ENCODE measurements at places on chromosomes 11 and 22.

DNA sequence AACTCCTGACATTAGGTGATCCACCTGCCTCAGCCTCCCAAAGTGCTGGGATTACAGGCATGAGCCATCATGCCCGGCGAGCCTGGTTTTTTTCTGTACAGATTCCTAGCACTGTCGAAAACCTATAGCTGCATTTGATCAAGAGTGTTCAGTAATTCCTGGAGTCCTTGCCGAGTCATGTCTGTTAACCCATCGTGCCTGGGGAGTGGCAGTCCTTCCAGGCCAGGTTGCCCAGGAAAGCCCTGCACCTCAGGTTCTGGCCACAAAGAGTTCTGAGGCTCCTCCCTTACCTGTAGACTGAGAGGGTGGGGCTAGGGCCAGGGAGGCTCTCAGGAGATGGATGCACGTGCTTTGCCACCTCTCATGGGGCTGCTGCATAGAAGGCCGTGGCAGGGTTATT lies 17.0 kb downstream of the YDJC start:
- no peak for DNase-seq

DNA sequence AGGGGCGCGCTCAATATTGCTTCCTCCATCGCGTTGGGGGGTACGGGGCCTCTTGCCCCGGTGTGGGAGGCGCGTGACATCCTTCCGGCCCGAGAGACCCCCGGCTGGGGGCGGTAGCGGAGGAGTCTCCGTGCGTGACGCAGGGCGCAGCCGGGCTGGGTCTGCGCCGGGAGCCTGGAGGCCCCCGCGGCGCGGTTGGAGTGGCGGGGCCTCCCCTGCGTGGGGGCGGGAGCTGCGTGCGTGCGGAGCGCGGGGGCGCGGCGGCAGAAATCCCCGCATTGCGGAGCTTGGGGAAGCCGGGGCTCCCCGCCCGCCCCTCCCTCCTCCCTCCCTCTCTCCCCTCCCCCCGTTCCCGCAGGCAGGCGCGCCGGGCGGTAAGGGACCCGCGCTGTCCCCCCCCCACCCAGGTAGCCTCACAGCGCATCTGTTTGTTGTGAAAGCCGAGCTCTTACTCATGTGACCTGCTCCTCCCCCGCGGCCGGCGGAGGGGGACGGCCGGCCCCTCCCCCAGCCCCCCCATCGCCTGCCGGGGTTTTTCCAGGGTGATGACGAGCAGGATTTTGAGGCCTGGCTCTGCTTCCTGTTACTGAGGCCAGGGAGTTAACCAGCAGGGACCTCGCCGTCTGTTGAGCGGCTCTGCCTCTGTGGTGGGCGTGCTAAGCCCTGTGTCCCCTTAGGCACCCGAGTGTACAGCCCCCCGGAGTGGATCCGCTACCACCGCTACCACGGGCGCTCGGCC lies 1.6 kb downstream of the PIM3 start:
- DNase-seq: peak; percentile 91

GRCh38 chr11:82082976-82083375 lies 650.7 kb downstream of the FAM181B start:
- DNase-seq: no peak

DNA sequence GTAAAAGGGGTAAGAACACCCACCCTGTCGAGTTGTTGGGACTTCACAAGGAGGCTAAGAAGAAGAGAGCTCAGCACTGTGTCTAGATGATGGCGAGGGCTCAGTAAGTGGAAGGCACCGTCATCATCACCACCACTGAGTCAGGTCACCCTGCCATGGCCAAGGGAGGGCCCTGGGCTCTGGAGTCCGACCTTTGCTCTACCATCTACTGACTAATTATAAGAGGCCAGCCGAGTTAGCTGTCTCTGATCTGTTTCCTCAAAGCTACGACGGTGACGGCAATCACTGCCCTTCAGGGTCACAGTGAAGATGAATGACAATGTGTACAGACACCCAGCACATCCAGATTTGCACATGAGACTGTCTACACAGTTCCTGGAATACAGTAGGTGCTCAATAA lies 29.3 kb downstream of the KIAA0930 start:
- DNase-seq: no peak

- DNase-seq: no peak
Measured at GRCh38 chr11:131109257-131109656, 193.0 kb upstream of the SNX19 start.

DNA sequence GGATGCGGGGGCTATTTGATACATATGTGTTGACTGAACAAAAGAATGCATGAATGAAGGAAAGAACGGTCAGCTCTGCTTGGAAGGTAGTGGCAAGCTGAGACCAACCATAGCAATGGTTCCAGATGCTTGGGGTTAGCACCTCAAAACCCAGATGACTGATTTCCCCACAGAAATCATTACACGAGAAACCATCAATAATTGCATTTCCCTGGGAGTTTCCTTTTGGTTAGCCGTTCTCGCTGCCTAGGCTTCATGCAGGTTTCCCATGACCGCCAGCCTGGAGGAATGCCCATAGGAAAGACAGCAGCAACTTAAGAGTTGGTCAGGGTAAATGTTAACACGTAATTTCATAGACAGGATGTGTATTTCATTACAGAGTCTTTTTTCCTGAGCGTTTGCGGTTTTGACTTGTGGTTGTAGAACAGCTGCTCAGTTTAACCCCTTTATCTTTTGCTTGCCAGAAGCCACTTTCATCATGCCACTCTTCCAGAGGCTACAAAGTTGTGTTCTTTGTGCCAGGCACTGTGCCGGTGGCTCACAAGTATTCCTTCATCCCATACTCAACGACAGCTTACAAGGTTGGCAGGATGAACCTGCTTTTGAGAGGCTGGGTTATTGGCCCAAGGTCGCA lies 2.8 kb downstream of the IL17RA start:
- DNase-seq: peak; percentile 67

DNA sequence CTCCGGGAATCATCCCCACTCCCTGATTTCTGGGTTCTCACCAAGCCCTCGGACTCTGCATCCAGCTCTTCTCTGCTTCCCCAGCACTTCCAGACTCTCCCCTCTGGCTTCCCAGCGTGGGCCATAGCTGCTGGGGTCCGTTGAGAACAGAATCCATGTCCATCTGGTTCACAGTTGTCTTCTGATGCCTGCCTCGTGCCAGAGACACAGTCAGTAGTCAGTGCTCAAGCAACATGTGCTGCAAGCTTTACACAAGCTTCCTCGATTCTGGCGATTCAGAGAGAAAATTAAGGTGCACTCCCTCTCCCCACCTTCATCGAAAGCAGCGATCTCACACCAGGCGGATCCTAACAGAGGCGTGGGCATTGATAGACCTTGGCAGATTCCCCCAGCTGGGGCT lies 495.5 kb downstream of the TBC1D22A start:
- DNase-seq: no peak

- no peak for DNase-seq
Measured at GRCh38 chr22:50537765-50538164, 7.9 kb upstream of the KLHDC7B start.

GRCh38 chr11:125873881-125874555 lies 13.4 kb upstream of the HYLS1 start:
- DNase-seq: no peak

DNA sequence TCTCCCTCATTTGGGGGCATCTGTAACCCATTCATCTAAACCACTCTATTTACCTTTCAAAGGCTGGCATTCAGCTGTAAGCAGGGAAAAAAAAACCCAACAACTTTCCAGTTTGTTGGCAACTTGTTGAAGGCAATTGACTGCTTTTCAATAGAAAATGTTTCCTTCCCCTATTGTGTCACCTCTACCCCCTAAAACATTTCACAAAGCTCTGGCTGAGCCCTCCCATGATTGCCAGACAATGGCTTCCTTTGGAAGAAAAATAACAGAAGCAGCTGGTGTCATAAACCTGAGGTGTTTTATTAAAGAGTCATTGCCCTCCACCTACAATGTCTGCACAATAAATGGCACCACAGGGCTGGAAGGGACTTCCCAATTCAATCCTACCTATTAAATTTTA lies 22.1 kb upstream of the PSMA1 start:
- no peak for DNase-seq

DNA sequence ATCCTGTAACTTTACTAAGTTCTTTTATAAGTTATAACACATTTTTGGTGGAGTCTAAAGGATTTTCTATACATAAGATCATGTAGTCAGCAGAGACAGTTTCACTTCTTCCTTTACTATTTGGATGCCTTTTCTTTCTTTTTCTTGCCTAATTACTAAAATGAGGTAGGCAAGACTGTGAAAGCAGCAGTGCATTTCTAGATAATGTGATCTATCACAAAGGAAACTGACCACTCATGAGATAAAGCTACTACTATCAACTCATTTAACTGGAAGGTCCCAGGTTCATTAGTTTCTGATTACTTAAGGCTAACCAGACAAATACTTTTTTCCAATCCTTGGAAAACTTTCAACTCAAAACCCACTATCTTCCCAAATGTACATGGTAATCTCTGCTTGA lies 196.2 kb upstream of the E2F8 start:
- no peak for DNase-seq

GRCh38 chr11:19453651-19454257 lies 213.0 kb upstream of the E2F8 start:
- no peak for DNase-seq

DNA sequence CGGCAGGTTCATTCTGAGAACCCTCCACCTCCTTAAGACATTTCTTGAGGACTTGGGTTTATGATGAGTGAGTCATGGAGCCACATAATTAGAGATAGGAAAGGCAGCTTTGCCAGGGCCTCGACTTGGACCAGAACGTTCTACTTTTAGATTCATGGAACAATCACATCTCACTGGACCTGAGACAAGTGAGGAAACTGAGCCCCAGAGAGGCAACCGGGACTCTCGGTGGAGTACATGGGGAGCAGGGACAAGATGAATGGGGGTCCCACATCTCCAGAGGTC lies 59.5 kb downstream of the LINC01488 start:
- no peak for DNase-seq

DNA sequence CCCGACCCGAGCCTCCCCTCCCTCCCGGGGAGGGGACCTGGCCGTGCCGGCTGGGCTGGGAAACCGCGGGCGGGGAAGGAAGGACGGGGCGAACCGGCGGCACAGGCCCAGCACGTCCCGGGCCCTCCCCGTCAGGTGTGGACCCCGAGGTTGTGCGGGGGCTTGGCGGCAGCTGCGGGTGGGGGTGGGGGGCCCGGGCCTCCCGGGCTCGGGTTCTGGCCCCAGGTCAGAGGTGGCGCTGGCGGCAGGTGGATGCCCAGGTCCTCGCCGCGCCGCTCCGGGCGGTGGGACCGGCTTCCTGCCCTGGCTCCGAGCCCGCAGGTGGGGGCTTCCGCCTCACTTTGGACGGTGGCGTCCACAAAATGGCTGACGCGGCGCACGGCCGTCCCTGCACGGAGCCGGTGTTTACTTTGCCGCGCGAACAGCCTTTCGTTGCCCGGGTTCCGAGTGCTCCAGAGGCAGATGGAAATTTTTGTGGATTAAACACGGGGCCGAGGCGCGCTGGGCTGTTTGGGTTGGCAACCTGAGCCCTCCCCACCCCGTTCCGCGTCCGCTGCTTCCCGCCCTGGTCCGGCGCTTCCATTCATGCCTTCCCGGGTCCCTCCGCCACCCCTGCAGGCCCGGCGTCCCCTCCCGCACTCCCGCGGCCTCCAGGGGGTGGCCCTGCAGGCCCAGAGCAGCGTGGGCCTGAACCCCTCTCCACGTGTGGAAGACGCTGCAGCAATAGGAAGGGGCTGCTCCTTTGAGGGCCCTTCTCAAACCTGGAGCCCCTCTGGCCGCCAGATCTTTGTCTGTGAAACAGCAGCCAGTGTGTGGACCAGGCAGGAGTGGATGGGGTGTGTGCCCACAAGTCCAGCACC lies 92.0 kb upstream of the KCNQ1OT1 start:
- DNase-seq: peak; percentile 29
